Cardiac septum (tissue), 1 donor: ENCODE measurements at places on chromosomes 5 and 9. TPM values are rescaled to one million over a fixed set of nuclear protein-coding genes. Genes with fewer than 3 reads are reported as not detected.

The GABRG2 gene
- total RNA-seq = not detected

The NMUR2 gene
- not detected for total RNA-seq

The CMYA5 gene
- total RNA-seq = 1,204 TPM

The ZNF79 gene
- total RNA-seq = 5.5 TPM

The FREM1 gene
- total RNA-seq = 2.4 TPM

The ANKRD33B gene
- 15.2 TPM for total RNA-seq
